ENCODE measurements at places on chromosomes 12 and 14.

DNA sequence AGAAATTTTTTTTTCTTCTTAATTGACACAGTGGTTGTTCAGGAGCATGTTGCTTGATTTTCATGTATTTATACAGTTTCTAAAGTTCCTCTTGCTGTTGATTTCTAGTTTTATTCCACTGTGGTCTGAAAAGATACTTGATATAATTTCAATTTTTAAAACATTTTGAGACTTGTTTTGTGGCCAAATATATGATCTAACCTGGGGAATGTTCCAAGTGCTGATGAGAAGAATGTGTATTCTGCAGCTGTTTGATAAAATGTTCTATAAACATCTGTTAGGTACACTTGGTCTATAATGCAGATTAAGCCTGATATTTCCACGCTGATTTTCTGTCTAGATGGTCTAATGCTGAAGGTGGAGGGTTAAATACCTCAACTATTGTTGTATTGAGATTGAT lies 151.4 kb upstream of the IFNG-AS1 start:
- DNase-seq: no peak

- no peak for DNase-seq
Observed at GRCh38 chr12:71890475-71890874, 48.2 kb upstream of the TPH2 start.

- peak; percentile 56 for DNase-seq
Observed at GRCh38 chr12:123150275-123150743, 581 bp downstream of the PITPNM2 start.

GRCh38 chr14:54797986-54798385 lies 104.6 kb downstream of the GCH1 start:
- DNase-seq: no peak

- no peak for DNase-seq
Observed at GRCh38 chr12:85606455-85606854, 229.8 kb downstream of the RASSF9 start.

DNA sequence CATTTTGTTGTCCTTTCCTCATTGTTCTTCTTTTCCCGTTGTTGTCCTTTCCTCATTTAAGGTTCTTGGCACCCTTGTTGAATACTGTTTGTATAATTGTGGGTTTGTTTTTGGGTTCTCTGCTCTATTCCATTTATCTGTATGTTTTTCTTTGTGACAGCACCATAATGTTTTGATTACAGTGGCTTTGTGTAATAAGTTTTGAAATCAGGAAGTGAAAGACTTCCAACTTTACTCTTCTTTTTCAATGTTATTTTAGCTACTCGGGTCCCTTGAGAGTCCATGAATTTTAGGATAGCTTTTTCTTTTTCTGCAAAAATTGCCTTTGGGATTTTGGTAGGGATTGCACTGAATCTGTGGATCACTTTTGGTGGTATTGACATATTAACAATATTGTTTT lies 28.1 kb downstream of the ETNK1 start:
- no peak for DNase-seq

GRCh38 chr12:89525305-89525823 lies 483 bp downstream of the POC1B start:
- DNase-seq: peak; percentile 21

DNA sequence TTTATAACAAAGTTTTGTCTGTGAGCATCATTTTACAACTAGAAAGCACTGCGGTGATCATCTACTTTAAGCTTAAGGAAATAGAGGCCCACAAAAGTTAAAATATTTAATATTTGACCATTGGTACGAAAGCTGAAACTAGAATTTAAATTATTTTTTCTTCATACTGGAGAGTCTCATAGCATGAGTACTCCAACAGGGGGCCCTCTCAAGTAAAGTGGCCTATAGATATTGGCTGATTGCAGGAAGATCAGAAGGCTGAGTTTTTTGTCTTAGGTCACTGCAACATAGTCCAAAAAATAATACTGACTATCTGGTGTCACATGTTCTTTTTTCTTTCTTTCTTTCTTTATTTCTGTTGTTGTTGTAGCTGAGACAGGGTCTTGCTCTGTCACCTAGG lies 75.3 kb upstream of the ZDHHC17 start:
- DNase-seq: peak; percentile 18

DNA sequence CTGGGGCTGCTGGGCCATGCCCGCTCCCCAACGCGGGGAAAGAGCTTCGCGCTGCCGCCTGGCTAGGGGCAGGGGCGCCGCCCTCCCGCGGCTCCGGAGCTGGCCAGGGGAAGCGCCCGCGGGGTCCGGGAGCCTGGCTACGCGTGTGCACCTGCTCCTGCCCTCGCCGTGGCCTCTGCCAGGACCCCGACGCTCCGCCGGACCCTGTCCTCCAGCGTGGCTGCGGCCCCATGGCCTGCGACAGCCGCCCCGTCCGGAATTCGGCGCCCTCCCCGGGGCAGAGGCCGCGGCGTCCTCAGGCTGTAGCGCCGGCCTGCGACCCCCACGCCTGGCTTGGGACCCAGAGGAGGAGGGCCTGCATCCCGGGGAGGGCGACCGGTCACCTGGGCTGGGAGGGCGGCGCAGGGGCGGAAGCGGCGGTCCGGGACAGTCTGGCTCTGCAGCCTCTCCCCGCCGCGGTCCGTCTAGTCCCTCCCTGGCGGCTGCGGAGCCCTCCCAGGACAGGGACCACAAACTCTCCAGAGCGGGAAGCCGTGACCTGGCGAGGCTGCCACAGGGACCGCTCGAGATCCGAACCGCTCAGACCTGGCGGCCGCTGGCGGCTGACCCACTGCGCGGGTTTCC lies 85.6 kb downstream of the ALG10 start:
- no peak for DNase-seq

GRCh38 chr14:81105378-81105777 lies 115.4 kb downstream of the GTF2A1 start:
- DNase-seq: no peak

DNA sequence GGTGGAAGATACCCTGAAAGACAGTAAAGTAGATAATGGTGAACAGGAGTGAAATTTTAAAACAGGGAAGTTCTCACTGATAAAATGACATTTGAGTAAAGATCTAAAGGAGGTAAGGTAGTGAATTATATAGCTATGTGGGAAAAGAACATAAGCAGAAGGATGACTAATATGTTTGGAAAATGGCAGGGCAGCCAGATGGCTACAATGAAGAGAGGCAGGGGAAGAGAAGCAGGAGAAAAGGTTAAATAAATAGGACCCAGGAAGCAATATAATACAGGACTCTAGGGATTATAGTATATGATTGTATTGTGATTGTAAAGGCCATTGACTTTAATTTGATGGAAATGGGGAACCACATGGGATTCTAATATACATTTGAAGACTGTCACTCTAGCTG lies 33.0 kb downstream of the SCFD1 start:
- no peak for DNase-seq

DNA sequence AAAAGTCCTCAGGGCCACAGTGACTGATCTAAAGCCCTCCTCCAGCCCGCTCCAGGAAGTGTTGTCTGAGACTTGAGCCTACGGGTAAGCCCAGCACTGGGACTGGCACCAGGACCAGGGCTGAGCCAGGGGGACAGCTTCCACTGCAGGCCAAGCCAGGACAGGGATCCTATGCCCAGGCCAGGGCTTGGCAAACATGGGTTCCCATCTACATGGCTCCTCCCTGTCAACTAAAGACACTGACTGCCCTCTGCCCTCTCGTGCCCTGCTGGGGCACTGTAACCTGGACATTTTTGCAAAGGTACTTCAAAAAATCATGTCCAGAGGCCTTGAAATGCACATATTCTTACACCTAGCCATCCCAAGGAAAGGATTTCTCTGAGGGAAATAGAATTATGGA lies 88.0 kb downstream of the VWF start:
- DNase-seq: no peak

DNA sequence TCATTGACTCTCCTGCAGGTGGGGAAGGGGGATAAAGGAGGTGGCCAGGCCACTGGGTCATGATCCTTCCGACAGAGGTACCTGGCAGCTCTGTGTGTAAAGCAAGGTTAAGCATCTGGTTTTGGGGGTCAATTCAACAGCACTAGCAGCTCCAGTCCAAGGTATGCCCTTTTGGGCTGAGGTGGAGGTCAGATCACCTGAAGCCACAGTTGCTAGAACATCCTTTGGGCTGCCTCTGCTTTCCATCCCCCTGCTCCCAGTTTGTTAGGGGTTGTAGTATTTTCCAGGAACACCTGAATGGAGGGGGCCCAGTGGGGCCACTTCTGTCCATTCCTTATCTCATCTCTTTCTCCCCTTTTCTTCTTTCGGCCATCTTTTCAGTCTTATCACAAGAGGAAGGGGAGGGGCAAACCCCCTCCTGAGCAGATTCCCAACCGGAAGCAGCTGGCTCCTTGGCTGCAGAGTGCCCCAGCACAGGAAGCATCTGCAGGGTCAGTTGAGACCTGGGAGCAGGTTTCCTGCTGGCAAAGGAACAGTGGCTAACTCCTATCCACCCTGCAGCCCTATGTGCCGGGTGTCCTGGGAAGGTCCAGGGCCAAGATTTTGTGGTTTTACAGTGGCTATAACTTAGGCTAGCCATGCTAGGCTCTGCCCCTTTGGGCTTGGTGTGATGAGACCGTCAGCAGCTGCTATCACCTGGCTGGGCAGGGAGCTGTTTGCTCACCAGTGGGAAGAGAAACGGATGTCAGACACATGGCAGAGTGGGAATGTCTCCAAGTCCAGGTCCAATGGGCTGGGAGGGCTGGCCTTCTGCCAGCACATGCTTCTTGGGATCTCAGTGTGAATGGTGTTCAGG lies 40.2 kb downstream of the SH2B3 start:
- no peak for DNase-seq

DNA sequence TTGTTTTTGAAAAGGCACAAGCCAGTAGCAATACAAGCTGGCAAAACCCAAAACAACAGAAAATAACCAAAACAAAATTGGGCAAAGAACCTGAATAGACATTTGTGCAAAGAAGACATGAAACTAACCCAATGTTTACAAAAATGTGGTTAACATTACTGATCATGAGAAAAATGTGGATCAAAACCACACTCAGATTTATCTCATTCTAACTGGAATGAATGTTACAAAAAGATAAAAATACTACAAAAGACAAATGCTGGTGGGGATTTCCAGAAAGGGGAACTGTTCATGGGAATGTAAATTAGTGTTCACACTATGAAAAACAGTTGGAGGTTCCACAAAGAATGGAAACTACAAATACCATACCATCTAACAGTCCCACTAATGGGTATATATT lies 26.6 kb downstream of the ASCL4 start:
- no peak for DNase-seq

GRCh38 chr14:64997108-64997794 lies 10.6 kb downstream of the FNTB start:
- no peak for DNase-seq

- DNase-seq: no peak
Observed at GRCh38 chr12:120394483-120395367, 25.8 kb upstream of the MSI1 start.

- peak; percentile 17 for DNase-seq
Observed at GRCh38 chr14:80364274-80364673, 153.0 kb upstream of the DIO2 start.

DNA sequence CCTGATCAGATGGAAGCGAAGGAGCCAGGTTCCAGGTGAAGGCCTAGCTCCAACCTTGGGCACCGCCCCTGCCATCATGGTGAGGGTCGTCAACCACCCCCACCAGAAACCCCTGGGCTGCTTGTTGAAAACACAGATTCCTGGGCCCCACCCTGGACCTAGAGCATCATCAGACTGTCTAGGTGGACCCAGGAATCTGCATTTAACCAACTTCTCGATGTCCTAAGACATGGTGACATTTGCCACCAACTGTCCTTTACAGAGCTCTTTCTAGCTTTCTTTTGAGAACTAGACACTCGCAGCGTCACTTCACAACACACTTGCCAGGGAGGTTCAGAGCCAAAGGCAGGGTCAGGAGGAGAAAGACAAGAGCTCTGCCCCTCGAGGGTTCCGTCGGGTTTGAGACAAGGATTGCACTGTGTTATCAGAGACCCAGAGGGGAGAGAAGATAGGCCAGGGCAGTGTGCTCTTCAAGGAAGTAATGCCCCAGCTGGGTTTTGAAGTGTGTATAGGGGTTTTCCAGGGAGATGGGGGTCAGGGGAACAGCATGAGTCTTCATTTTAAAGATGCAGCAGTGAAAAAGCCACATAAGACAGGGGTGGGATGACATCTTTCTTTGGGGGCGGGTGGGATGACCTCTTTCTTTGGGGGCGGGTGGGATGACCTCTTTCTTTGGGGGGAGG lies 24.6 kb downstream of the RFLNA start:
- no peak for DNase-seq

DNA sequence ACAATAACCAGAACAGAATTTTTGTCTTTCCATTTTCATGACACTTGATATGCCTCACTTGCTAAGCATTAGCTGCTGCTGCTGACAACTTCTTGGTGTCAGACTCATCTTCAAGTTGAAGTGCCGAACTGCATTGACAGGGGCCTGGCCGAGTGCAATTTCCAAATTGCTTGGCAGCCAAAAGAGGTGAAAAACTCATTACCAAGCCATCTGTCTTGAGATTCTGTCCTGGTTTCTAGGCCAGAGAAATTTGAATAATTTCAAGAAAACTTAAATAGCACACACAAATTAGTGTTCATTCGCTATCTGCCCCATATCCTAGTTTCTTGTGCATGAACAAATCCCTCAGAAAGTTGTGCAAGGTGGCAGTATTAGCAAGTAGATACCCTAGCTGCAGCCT lies 165.3 kb upstream of the RASSF8 start:
- DNase-seq: no peak

- no peak for DNase-seq
Observed at GRCh38 chr12:111089616-111090015, 169.2 kb upstream of the MYL2 start.

DNA sequence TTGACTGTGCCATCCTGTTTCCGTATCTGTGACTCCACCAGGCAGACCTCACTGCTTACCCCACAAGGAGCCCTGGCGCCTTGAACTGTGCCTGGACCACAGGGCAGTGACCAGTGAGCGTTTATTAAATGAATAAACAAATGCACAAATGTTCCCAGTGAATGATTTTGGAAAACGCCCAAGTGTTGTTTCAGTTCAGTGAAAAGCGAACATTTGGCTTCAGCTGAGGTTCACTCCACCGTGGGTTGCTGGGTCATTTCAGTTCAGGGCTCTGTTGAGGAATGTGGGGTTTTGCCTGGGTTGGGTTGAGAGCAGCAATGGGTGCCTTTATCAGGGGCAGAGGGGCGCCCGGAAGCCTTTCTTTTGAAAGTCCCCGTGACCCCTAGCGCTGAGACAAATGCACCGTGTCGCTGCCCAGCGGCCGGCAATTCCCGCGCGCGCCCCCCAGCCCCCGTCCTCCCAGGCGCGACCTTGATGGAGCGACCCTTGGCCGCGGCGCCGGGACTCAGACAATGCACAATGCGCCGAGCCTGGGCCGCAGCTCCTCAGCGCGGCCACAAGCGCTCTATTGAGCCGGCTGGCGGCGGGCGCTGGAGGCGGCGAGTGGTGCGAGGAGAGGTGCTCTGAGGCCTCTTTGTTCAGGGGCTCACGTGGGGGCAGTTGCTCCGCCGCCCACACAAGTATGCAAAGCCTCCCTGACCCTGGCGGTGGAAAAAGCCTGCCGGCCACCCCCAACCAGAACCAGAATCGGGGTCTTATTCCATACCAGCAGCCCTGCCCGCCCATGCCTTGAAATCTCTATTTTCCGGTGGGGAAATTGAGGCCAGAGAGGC lies 40.5 kb upstream of the CLMN start:
- DNase-seq: no peak

- no peak for DNase-seq
Observed at GRCh38 chr12:85626001-85626783, 210.0 kb downstream of the RASSF9 start.

GRCh38 chr14:48925184-48925583 lies 661.0 kb downstream of the RPS29 start:
- DNase-seq: no peak

- no peak for DNase-seq
Observed at GRCh38 chr14:75499084-75499875, 23.0 kb upstream of the BATF start.
